ENCODE measurements at places on chromosomes 2 and 18.

DNA sequence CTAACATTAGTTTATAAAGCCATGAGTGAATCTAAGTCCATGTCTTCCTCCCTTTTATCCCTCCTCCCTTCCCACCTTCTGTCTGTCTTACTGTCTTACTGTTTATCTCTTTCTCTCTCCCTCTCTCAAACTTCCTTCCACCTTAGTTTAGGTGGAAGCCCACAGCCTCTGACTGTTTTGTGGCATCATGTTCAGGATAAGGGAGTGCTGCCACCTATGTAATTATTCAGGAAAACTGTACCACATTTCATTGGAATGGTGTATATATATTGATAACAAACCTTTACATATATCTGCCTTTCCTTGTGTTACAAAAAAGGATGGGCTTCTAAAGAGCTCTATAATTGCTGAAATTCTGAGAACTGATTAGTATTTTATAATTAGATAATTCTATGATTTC, 48.7 kb downstream of the NETO1 start:
- DNase-seq: no peak

- no peak for DNase-seq
Observed at GRCh38 chr18:42245137-42245536, 290.1 kb downstream of the PIK3C3 start.

DNA sequence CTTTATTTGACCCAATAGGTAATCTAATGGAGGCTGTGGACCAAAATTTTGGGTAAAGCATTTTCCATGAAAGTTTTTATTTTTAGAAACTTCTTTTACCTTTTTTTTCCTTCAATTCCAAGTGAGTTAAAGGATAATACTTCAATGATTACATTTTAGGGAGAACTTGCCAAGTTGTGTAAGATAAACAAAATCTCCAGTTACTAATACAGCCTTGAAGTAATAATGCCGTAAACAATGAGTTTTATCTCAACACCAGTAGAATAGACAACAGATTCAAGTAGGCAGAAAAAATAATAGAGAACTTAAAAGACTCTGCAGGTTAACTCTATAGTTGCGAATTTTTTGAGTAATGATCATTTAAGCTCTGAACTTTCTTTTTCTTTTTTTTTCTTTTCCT, 807.4 kb downstream of the CNTNAP5 start:
- DNase-seq: no peak

DNA sequence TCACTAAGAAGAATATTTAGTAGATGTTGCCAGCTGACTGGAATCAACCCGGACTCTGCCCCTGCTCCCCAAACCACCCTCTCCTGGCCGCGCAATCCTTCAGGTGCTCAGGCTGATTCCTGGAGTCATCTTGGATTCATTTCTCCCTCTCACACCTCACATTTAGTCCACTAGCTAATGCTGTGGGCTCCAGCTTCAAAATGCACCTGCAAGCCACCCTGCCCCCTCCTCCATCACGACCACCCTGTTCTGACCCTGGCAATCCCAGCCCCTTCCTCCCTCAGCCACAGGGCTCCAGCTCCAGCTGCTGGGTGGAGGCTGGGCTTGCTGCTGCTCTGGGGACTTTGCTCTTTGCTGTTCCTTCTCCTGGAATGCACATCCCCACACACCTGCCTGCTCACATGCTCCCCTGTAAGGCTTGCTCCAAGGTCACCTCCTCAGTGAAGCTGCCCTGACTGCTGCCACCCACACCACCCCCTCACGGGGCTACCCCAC, 61.3 kb upstream of the SH3RF3 start:
- DNase-seq: no peak

DNA sequence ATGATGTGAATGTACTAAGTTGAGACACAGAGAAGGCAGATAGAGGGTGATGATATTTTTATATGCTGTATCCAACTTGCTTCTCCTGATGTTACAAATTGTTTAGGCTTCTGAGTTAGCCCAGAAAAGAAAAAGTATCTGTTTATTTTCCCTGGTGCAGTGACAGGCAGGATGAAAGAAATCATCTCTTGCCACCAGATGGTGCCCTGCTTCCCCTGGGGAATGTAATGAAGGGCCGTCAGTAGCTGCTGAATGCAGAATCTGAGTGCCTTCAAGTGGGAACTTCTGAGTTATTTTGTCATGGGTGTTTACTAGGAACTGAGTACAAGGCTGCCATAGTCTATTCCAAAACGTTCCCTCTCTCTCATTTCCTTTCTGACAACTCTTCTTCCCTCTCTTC, 525.6 kb downstream of the MBD2 start:
- peak; percentile 31 for DNase-seq

DNA sequence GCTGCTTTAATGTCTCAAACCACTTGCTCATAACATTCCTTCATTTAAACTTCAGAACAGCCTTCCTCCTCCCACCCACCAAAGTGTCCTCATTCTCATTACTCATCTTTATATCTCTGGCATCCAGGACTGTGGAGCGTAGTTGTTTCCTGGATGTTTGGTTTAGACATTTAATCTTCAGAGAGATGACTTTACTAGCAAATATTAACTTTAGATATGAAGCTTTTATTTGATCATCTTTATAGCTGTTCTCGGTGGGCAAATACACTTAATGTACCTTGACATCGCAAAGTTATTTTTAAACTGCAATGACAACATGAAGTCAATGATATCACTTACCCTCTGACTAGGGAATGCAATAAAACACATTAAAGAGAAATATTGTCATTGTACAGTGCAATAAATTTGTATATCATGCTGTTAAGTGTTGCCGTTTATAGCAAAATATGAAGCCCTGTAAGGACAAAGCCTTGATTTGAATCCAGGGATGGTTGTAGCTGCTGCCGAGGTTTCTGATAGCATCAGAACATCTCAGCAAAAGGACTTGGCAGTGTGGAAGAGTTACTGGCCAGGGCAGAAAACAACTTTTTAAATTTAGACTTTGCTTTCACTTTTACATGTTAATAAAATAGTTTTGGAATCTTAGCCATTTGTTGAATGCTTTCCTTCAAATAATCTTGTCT, 4.6 kb upstream of the LAMA3 start:
- no peak for DNase-seq

- no peak for DNase-seq
Observed at GRCh38 chr2:105789745-105790460, 45.2 kb downstream of the NCK2 start.

DNA sequence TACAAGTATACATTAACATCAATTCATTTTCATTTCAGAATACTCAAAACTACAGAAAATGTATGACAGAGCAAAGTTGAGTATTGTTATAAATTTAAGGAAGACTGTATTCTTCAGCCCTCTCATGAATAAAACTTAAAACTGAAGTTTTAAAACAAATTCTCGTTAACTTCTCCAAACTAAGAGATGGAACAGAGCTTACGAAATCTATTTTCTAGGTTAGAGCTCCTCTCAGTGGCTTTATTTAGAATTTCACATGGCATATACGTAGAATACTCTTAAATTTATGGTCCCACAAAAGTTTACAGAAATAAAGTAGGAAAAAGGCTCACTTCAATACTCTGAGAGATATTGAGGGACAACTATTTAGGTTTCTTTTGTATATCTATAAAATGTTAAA, 612.1 kb downstream of the KCNJ3 start:
- peak; percentile 7 for DNase-seq

DNA sequence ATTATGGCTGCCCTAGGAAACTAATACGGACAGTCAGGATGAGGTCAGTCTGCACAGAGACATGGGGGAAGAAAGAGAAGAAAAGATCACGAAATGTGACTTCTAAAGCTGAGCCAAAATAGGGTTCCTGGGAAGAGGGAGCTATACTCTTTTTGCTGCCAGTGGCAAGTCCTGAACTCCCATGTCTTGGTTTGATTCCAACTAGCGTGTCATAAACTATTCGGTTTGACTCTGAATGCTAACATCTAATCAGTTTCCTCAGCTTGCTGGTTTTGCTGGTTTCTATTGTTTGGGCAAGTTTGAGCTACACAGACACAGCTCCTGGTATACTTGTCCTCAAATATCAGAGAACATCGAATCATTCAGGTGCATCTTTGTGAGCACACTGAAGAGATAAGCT, 80.5 kb upstream of the CYP1B1 start:
- no peak for DNase-seq

GRCh38 chr2:232486558-232487384, 863 bp downstream of the ECEL1 start:
- DNase-seq: no peak

GRCh38 chr2:235658351-235659174, 164.7 kb downstream of the AGAP1 start:
- no peak for DNase-seq

DNA sequence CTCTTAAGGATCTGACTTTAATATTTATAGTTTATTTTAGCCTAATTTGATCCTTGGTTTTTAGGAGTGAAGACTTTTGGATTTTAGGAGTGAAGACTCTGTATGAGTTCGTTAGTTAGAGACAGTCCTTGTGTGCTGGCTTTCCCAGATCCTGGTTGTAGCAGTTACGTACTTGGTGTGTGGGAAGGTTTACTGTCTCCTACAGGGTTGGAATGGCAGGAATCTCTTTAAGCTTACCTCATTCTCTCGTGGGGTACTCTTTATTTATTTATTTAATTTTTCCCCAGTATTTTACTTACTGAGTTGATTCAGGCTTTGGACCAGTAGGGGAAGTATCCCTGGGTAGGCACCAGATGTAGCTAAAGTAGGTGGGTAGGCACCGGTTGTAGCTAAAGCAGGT, 1.8 kb upstream of the CXCR2 start:
- DNase-seq: no peak

DNA sequence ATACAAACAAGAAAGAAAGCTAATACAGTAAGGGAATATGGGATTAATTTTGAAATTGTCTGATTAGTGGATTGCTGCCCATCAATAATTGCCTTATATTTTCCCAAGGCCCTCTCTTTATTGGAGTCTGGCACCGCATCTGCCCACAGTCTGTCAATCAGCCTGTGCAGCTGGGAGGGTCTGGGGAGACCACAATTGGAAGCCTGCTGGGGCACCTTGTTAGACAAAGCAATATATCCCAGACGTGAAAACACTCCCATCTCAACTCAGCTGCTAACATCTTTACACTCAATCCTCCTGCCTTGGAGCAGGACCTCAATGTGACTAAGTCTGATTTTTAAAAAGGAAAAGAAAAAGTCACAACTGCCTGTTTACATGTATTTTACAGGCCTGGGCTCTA, 258.6 kb downstream of the SRBD1 start:
- no peak for DNase-seq

DNA sequence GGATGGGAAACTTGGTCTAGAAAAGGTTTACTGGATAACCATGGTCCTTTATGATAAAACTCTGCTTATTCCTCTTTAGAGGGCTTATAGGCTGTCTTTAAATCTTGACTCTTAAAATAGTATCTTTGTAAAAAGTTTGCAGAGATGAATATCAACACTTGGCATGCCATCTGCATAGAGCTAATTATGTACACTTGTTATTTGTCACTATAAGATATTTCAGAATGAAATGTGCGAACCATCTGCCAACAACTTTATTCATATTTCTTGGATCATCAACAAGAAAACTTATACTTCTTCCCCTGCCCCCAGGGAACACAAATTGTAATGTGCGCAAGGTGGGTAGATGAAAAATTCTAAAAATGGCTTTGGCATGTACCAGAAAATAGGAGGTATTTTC, 653.0 kb upstream of the CHAC2 start:
- DNase-seq: no peak

DNA sequence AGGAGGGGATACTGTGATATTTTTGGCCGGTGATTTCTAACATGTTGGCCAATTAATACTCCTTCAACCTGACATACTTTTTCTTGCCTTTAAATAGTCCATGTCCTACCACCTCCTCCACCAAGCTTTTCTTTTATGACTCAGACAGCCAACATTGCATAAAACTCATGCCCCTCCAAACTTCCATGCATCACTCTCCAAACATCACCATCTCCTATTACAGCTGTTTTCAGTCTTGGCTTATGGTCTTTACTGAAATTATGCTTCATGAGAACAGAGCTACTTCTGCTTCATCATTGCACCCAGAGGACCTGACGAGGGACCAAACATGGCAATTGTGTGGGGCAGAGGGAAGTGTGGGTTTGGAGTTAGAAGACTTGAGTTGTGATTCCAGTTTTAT, 305.4 kb downstream of the LPIN1 start:
- no peak for DNase-seq

- no peak for DNase-seq
Observed at GRCh38 chr18:36073676-36074075, 6.3 kb upstream of the RPRD1A start.

GRCh38 chr18:75066936-75067335, 142.0 kb downstream of the PTGR3 start:
- no peak for DNase-seq

DNA sequence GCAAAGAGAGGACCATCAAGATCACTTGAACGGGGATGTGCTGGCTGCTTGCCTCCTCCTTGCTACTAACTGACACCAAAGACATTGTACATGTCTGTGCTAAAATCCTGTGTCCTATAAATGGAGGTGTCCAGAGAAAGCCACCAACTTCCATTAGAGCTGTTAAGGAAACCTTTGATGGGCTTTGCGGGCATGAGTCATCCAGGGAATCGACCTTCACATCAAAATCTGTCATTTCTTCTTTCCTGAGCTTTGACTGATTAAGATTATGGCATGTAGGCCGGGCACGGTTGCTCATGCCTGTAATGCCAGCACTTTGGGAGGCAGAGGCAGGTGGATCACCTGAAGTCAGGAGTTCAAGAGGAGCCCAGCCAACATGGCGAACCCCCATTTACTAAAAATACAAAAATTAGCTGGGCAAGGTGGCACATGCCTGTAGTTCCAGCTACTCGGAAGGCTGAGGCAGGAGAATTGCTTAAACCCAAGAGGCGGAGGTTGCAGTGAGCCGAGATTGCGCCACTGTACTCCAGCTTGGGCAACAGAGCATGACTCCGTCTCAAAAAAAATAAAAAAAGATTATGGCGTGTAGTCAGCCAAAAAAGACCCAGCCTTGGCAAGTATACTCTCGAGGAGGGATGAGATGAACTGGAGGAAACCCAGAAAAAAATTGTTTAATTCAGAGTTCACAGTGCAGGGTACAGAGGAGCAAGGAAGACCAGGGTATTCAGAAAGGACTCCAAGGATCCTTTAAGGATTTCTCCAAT, 115.8 kb downstream of the CABLES1 start:
- DNase-seq: no peak

DNA sequence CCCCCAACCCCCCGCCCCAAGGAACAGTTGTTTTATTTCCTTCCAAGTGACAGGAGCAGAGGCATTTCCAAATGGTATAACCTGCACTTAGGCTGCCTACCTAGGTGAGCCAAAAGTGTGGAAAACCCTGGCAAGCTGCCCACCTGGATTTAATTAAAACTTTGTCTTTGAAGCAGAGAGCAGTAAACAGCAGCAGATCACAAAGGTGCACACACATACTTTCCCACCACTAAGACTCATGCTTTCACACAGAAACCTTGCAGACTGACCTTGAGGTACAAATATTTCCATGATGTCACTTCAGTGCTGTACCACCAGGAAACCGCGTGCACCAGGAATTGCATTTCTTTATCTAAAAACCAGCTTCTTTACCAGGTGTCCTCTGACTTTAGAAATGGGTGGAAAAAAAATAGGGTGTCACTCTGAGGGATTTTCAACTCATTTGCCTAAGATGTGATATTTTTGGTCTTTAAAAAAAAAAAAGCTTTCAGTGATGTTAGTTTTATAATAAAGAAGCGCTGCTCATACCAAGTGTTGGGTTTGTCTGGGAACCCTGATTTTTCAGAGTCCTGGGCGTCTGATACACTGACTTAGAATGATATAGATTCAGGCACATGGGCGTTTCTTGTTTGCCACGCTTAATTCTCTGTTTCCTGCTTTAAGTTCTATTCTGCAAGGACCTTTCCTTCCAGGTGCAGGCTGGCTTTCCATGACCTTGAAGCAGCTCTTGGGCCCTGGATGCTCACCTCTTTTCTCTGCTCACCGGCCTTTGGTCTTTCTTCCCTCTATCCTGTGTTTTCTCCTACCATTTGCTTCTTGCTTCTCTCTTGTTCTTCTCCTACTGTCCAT, 70.7 kb upstream of the BCL2L11 start:
- DNase-seq: peak; percentile 78

Data from left kidney (tissue), 8 donors.